Umbilical cord (tissue), 2 donors: ENCODE measurements at places on chromosomes 6 and 20.

DNA sequence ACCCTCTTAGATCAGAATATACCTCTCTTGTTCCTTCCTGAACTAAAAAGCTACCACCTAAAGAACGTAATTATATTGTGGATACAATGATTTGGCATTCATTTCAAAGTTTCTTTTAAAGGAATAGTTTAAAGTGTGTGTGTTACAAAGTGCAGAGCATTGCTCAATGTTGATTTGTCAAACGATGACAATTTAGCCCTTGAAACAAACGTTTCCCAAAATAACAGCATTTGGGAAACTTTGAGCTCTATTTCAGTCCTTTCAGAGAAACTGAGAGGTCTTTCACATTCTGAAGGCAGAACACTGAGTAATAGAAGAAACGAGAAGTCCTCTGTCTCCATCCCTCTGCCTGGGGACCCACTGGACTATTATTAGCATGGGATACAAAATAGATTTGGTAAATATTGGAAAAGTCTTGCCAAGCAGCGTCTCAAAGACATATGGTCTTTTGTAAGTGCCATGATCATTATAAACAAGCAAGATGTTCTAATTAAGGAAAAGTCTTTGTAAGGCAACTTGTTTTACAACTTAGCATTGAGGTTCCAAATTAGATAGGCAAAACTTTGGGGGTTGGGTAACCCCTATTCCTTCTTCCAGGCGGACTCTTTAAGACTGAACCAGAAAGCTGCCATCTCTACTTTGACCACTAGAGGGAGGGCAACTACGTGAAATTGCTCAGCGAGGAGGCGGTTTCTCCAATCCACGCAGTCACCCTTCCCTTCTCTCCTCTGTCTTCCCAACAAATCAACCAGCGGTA is 208.8 kb downstream of the RNF144B start:
- peak; percentile 75 for DNase-seq

DNA sequence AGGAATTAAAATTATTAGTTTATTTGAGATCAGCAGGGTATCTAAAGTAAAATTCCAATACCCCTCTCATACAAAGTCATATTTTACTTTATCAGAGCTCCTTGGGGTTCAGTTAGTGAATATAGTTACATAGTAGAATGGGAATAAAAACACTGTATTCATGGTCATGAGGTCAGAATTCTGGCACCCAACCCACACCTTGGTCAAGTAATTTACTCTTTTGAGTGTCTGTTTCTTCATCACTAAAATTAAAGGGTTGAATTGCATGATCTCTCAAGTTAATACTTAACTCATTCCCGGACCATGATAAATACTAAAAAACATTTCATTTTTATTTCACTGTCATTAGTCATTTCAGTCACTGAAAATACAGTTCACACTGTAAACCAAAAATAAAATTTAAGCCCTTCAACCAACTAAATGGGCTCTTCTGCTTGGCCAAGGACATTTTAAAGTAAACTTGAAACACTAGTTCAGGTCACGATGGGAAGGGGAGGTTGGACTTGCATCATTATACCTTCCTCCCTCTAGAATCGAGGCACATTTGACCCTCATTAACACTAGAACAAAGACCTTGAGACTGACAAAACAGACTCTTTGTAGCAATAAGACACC is 21.1 kb upstream of the HLA-DRB1 start:
- no peak for DNase-seq

DNA sequence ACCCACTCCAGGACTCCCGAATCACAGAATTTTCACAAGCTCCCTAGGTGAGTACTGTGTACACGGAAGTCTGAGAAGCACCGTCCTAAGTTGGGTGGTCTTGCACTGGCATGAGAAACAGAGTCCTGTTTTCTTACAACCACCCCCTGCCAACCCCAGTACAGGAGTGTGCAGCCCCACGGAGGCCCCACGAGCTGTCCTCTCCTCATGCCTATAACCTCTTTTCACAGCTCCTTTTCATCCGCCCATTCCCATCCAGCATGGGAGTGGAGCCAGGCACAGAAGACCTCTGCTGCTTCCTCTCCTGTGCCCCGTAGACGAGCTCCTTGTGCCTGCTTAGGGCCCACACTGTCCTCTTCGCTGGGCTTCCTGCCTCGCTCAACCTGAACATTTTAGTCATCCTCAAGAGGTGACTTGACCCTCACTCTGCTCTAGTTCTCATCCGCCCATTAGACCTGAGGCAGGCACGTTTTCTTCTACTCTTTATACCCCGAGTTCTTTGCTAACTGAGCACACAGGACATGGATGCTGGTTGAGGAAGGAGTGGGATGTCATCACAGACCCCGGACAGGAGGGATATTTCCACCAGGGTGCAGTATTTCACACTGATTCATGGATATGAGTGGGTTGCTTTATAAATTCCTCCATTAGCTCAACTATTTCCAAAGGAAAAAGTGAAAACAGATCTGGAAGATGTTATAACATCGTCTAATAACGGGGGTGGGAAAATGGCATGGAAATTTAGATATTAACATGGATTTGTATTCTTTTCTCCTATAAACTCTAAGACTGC is 160.5 kb downstream of the TTLL2 start:
- DNase-seq: peak; percentile 71

DNA sequence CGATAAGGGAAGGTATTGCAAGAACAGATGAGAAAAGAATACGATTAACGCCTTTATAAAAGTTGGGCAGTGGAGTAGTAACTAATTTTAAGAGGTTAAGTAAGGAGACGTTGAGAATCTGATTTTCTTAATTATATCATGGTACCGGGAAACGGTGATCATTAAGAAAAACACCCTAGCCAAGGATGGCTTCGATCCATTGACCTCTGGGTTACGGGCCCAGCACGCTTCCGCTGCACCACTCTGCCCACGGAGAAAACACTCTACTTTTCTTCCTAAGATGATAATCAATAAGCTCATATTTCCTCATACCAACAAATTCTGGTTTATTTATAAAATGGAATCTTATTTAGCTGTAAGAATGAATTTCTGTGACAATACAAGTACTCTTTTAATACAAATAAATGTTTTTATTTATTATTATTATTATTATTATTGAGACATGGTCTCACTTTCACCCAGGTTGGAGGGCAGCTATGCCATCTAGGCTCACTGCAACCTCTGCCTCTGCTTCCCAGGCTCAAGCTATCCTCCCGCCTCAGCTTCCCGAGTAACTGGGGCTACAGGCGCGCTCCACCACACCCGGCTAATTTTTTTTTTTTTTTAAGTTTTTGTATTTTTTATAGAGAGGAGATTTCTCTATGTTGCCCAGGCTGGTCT is 8.3 kb downstream of the POM121L2 start:
- DNase-seq: no peak

DNA sequence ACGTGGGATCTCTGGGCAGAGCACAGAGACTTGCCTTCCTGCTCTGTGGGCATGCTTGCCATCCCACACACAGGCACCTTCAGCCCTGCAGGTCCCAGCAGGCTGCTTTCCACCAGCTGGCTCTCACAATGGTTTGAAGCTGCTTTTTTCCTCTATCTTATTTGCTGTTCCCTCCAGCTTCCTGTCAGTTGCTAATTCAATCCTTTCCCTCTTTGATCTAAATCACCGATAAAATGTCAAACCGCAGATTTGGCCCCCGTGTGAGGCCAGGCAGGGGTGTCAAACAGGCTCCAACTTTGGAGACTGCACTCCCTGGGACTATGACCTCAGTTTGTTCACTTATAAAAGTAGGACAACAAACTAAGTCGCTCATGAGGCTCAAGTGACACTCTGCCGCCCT is 40.6 kb upstream of the PCMTD2 start:
- DNase-seq: no peak

GRCh38 chr6:45845567-45845966 is 170.1 kb downstream of the CLIC5 start:
- DNase-seq: no peak

DNA sequence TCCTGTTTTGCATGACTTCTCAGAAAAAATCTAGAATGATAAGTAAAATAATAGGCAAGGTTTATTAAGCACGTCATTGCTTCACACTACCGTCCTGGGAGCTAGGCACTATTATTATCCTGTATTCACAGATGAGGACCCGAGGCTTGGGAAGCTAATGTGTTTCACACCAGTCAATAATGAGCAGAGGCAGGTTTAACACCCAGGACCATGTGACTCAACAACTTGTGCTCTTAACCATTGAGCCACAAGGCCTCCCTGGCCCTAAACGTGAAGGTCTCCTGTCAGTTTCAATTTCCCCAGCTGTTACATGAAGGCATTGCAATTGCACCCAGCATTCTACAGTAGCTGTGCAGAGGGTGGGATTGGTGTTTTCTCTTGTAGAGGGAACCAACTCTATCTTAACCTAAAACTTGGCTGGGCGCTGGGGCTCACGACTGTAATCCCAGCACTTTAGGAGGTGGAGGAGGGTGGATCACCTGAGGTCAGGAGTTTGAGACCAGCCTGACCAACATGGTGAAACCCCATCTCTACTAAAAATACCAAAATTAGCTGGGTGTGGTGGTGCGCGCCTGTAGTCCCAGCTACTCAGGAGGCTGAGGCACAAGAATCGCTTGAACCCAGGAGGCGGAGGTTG is 191.2 kb downstream of the BCAS1 start:
- DNase-seq: no peak

DNA sequence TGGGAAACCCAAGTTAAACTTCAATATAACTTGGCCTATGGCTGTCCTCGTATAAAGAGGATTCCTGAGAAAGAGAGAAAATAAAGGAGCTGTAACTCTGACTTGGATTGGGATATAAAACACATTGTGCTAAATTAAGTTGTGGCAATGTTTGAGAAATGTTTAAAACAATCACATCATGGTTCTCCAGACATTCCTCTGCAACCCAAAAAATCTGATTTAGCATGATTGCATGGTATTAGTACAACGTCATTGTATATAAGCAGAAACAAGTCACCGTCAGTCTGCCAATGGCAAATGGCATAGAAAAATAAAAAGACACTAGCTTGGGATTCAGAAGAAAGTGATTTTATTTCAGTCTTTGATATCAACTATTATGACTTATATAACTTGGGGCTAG is 140.2 kb upstream of the FAM83B start:
- DNase-seq: no peak
